Kidney (tissue), 22 donors: ENCODE measurements at places on chromosomes 1 and 21. TPM values are rescaled to one million over a fixed set of nuclear protein-coding genes. Genes with fewer than 3 reads are reported as not detected.

Gene CCDC27
- total RNA-seq, result not detected

Gene MATN1
- total RNA-seq, result 0.13 TPM

Gene TLR5
- 31.3 TPM for total RNA-seq

Gene HSPB7
- 29.1 TPM for total RNA-seq

Gene RIIAD1
- total RNA-seq, result not detected
